GM12878 (cell line): ENCODE measurements at places on chromosomes 3 and 15. TPM values are rescaled to one million over a fixed set of nuclear protein-coding genes. Genes with fewer than 3 reads are reported as not detected.

GRCh38 chr3:193771011-193771652, 178.1 kb downstream of the OPA1 start:
- no peaks in the 10 kb centered on the region for H3K4me1 ChIP-seq
- no peak overlapping the region for H3K27ac ChIP-seq
- H3K27me3 ChIP-seq, result no peaks in the 10 kb centered on the region
- no peak overlapping the region for H3K4me3 ChIP-seq
- H3K36me3 ChIP-seq, result no peaks in the 10 kb centered on the region

GRCh38 chr3:169308654-169309250, 354.8 kb downstream of the MECOM start:
- no peak overlapping the region for H3K4me3 ChIP-seq
- DNase-seq, result no peak
- no peaks in the 10 kb centered on the region for H3K4me1 ChIP-seq
- no peak overlapping the region for H3K27ac ChIP-seq

The C2CD4B gene
- total RNA-seq, result not detected in 2 replicates

- no peak overlapping the region for H3K4me3 ChIP-seq
- no peak for DNase-seq
- no peaks in the 10 kb centered on the region for H3K36me3 ChIP-seq
- no peaks in the 10 kb centered on the region for H3K27me3 ChIP-seq
Observed at GRCh38 chr3:168364967-168365366, 269.2 kb upstream of the GOLIM4 start.

- no peak for DNase-seq
- H3K27ac ChIP-seq, result no peak overlapping the region
- no peaks in the 10 kb centered on the region for H3K4me1 ChIP-seq
- no peak overlapping the region for H3K4me3 ChIP-seq
- H3K27me3 ChIP-seq, result no peaks in the 10 kb centered on the region; the same call in 1 of the 2 replicates
Observed at GRCh38 chr3:176987901-176988650, 209.2 kb downstream of the TBL1XR1 start.

DNA sequence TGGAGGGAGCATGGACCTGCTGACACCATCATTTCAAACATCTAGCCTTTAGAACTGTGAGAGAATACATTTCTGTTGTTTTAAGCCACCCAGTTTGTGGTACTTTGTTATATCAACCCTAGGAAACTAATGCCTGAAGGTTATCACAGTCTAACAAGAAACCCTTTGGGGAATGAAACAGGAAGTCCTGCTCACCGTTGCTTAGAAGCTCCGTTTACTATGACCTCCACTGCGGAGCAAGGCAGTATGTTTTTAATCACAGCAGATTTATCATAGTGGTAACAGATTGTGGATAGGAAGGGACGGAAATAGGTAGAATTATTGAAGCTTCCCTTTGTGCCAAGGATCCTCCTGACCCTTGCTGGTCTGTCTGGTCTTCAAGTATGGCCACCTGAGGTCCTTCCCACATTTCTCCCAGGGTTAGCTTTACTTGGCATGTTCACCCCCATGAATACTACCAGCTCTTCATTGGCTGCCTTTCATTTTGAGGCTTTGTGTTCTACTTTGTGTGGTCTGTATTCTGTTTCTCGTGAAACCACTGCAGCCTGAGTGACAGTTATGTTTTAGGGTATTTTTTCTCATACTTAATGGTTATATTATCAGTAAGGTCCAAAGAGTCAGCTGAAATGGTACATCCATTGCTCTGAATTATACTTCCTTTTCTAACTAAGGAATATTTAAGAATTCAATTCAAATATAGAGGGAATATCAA, 201.6 kb downstream of the CHST2 start:
- no peaks in the 10 kb centered on the region for H3K27me3 ChIP-seq
- no peak overlapping the region for H3K27ac ChIP-seq
- no peaks in the 10 kb centered on the region for H3K36me3 ChIP-seq

- no peaks in the 10 kb centered on the region for H3K27me3 ChIP-seq
- H3K4me1 ChIP-seq, result peaks cover 7% of the 10 kb centered on the region; the same call in 1 of the 2 replicates
- no peak for DNase-seq
Observed at GRCh38 chr3:9105421-9105820, 142.1 kb upstream of the RAD18 start.

The CKMT1A gene
- 0.13 TPM in 1 of 2 replicates, not detected in the other for total RNA-seq

- H3K27ac ChIP-seq, result no peak within 1 kb of the TSS
- H3K4me1 ChIP-seq, result peaks cover 4% of the 10 kb centered on the region
- peaks cover 16% of the 10 kb centered on the region for H3K27me3 ChIP-seq
- H3K4me3 ChIP-seq, result no peak within 1 kb of the TSS
- H3K36me3 ChIP-seq, result no peaks in the 10 kb centered on the region
Observed at GRCh38 chr15:80404057-80404760, at the start of gene ARNT2. ARNT2 (plus strand) TSS chr15:80404382; CDS start chr15:80404516, 134 bp downstream.

The GOLGA6D gene
- total RNA-seq, result not detected in 2 replicates

The DPH3 gene
- total RNA-seq, result 15.4 and 20.6 TPM in 2 replicates

DNA sequence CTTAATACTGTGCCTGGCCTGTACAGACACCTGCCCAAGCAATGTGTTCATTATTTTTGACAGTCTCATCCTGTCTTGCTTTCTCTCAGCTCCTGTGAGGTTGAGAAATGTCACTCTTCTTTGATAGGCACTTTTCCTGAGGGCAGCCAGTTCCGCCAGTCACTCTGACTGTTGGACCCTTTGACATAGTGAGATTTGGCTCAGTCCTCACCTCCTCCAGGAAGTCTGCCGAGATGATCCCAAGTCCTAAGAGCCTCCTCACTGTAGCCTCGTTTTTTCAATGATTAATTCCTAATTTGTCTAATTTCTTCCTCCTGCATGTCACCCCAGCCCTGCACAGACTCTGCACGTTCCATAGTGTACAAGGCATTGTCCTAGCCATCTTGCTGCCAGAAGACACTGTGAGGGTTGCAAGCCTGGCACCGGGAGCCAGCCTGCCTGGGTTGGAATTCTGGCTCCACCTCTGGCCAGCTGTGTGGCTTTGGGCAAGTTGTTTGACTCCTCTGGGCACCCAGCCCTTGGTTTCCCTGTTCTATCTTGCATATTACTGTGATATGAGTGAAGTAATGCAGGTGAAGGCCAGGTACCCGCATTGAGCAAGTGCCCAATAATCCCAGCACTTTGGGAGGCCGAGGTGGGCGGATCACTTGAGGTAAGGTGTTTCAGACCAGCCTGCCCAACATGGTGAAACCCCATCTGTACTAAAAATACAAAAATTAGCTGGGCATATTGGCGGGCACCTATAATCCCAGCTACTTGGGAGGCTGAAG, 24.3 kb downstream of the RPLP1 start:
- no peaks in the 10 kb centered on the region for H3K4me1 ChIP-seq
- no peak for DNase-seq
- no peaks in the 10 kb centered on the region for H3K36me3 ChIP-seq
- H3K4me3 ChIP-seq, result no peak overlapping the region
- H3K27me3 ChIP-seq, result no peaks in the 10 kb centered on the region
- H3K27ac ChIP-seq, result no peak overlapping the region
